ENCODE measurements at places on chromosomes 12 and 14.

GRCh38 chr14:103500148-103500990 lies 22.3 kb downstream of the CKB start:
- DNase-seq, result peak; percentile 89

GRCh38 chr14:68506645-68507419 lies 286.0 kb downstream of the ZFP36L1 start:
- no peak for DNase-seq

- peak; percentile 31 for DNase-seq
Observed at GRCh38 chr12:114397978-114398881, 7.7 kb downstream of the TBX5 start.

DNA sequence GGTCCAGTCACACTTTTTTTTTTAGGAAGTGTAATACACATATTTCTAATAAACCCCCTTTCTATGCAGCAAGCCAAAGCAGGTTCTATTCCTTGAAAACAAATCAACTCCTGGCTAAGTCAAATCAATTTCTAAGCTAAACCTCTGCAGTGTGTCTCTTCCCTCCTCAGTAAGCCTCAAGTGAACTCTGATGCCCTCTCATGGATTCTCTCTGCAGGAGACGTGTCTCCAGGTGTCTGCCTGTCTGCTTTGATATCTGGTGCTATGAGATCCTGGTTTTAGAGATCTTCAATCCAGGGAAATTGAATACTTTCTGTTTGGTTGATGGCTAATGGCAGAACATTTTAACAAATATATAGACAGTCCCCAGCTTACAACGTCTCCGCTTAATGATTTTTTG lies 791.7 kb downstream of the AACS start:
- DNase-seq, result no peak

GRCh38 chr12:97260786-97261185 lies 201.8 kb upstream of the RMST start:
- DNase-seq, result no peak
